ENCODE measurements at places on chromosomes 16 and 17. TPM values are rescaled to one million over a fixed set of nuclear protein-coding genes. Genes with fewer than 3 reads are reported as not detected.

DNA sequence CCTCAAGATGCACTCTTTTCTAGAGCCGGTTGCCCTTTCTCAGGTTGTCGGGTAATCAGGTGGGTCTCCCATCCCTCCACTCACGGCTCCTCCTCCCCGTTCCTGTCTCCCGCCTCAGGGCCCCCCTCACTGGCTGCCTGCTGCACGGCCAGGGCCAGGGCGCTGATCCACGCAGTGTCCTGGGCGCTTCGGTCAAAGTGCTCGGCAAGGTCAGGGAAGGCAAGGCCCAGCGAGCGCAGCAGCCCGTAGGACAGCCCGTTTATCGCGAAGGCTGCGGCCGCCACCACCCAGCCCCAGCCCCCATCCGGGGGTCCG, 753 bp downstream of the SLC16A11 start:
- DNase-seq, result no peak

ASGR2 gene
- not detected for total RNA-seq

- no peak for DNase-seq
Measured at GRCh38 chr17:45088741-45089140, 27.6 kb downstream of the NMT1 start.

DNA sequence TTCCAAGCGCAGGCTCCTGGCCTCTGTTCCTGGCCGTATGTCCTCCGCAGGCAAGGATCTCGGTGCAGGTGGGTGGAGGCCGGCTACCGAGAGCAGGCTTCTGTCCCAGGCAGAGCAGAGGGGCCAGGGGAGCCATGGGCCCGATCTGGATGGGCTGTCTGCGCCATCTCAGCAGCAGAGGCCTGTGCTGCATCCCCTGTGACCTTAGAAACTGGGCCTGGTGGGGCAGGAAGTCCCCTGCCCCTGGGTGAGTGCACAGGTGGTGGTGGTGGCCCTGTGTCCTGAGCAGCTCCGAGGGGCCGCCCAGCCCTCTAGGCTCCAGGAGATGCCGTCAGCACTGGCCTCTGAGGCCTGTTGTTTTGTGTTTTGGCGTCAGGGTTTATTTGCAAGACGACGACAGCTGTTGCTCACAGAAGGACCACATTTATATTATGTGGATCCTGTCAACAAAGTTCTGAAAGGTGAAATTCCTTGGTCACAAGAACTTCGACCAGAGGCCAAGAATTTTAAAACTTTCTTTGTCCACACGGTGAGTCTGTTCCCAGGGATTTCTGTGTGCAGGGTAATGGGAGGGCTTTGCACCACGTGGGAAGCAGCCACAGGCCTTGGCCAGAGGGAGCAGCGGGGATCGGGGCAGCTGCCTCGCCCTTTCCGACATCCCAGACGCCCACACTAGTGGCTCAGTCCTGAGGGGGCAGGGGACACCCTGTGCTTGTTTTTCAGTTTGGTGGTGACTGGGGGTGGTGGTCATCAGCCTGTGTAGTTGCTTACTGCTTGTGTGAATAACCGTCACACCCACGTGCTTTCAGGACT, 59.1 kb downstream of the PDPK1 start:
- DNase-seq, result no peak

DNA sequence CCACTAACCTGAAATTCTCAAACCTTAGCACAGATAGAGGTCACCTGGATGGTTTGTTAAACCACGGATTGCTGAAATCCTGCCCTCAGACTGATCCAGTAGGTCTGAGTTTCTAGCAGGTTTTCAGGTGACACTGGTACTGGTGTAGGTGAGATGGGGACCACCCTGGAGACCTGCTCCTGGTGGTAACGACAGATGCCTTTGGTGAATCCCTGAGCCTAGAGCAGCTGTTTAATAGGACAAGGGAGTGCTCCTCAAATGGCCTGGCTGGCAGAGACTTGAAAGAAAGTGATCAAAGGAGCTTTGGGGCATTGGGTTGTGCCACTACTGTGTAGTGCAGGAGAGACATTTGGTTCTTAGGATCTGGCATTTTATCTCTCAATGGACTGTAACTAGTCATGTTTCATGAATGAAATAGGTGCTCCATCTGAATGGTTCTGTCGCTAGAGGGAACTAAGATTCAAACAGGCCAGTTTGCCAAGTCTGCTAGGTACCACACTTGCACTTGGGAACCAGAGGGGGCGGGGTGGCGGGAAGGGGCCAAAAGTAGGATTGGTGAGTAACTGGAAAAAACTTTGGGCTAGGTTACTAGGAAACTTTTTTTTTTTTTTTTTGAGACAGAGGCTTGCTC, 2.9 kb upstream of the IFI35 start:
- DNase-seq, result no peak

GRCh38 chr16:16960785-16961184, 510.0 kb downstream of the XYLT1 start:
- no peak for DNase-seq

GRCh38 chr17:27671591-27671910, 40.6 kb downstream of the LGALS9 start:
- no peak for DNase-seq
